Activated CD8-positive, alpha-beta memory T cell treated with anti-CD3 and anti-CD28 coated beads, Interleukin-2, amount 50 U/mL, for 4 hours (primary cell): ENCODE measurements at places on chromosomes 7 and 10.

- no peak for DNase-seq
Measured at GRCh38 chr7:74671602-74672001, 14.1 kb downstream of the GTF2I start.

GRCh38 chr7:539731-540411 is 20.2 kb upstream of the PDGFA start:
- DNase-seq: no peak

GRCh38 chr10:126101736-126102135 is 205.4 kb downstream of the FANK1 start:
- DNase-seq: no peak

GRCh38 chr7:57417736-57418135 is 32.2 kb upstream of the ZNF716 start:
- DNase-seq: no peak

DNA sequence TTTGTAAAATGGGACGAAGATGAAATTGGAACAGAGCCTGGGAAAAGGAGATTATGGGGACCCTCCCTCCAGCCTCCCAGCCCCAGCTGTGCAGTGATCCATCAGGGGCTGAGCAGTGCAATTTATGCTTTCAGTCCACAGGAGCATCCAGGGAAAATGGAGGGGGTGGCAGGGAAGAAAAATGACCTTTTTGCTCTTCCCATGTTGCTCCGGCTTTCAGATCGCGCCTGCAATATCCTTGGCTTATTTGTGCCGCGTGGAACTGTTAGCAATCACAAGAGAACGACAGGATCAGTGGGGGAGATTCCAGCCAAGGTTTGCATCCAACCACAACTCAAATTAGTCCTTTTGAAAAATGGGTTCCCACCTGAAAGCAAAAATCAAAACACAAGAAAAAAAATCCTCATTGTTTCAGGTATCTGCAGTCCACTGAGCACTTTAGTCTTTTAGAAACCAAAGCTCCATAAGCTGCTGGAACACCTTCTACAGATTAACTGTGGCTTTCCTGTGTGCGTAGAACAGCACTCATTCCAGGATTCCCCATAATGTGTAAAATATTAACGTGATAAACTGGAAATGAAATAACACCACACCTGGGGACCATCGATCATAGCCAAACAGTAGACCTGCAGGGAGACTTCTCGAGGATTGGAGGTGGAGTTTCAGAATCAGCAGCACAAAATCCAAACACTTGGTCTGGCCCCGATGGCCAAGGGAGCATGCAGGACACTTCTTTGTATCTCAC is 30.7 kb upstream of the SFMBT2 start:
- DNase-seq: no peak

GRCh38 chr7:26043801-26044200 is 108.2 kb upstream of the NFE2L3 start:
- no peak for DNase-seq

DNA sequence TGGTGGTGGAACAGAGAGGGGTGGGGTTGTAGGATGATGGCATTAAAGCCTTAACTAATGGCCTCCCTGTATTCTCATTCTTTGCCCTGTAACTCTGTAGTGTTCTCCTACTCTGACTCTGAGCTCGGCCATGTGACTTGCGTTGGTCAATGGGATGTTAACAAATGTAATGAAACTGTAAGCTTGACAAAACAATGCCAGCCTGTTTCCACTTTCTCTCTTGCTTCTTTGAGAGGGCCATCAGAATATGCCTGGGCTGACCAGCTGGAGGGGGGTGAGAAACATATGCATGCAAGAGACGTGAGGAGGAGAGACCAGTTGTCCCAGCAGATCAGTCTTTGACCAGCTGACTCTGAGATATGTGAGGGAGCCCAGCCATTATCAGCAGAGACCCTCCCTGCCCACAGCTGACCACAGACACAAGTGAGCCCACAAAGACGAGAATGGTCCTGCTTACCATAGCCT is 100.6 kb downstream of the ICA1 start:
- no peak for DNase-seq

DNA sequence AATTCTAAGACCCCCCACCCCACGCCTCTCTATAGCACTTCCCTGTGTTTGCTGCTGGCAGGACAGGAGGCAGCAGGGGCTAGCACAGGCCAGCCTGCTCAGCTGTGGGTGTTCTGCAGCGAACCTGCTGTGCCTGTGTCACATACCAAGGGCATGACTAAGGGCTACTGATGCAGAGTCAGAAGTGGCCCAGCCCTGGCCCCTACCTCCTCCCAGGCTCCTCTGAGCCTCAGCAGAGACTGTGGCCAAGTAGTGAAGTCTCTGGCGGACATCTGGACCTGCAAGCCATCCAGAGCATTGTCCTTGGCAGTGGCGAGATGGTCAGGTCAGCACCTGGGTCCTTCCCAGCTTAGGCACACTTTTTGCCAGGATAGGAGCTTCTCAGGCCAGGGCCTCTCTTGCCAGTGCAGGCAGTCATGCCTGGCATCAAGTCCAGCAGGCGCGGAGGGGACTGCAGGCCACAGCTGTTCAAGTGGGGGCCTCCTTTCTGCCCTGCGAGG is 116.3 kb upstream of the RET start:
- no peak for DNase-seq

DNA sequence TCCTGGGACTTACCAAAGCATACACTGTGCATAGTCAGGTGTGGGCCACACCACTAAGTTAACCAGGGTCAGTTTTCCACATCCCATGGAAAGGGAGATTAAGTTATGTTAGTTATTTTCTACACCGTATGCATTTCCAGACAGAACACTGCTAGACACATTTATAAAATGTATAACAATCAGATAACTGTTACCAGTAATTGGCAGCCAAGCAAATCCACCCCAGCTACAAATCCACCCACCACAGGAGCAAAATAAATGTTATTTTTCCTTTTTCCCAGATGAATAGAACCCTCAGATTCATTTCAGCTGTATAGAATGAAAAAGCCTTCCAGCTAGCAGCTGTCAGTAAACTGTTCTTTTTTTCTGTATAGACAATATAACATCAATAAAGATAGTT is 256.9 kb upstream of the FZD1 start:
- DNase-seq: no peak

DNA sequence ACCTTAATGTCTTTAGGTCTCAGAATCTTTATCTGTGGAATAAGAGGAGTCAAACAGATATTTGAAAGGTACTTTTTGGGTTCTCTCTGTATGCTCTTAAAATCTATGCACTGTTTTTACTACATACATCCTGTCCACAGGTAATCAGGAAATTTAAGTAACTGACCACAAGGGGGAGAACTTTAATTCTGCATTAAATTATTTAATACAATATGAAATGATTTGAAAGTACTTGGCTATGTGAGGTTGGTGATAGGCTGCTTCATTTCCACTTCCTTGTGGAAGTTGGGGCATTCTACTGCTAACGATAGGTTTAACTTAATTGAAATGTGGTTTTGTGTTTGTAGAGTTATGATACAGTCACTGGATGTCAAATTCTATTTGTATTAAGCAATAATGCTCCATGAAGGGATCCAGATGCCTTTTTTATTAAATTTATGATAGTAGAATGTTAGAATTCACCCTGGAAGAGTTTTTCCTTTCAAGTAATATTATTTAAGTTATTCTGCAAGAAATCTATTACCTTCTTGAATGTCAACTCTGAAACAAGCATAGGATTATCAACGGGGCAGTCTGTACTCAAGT is 6.0 kb downstream of the TEX47 start:
- no peak for DNase-seq

- DNase-seq: no peak
Measured at GRCh38 chr7:1814089-1814811, 144.2 kb downstream of the ELFN1 start.

DNA sequence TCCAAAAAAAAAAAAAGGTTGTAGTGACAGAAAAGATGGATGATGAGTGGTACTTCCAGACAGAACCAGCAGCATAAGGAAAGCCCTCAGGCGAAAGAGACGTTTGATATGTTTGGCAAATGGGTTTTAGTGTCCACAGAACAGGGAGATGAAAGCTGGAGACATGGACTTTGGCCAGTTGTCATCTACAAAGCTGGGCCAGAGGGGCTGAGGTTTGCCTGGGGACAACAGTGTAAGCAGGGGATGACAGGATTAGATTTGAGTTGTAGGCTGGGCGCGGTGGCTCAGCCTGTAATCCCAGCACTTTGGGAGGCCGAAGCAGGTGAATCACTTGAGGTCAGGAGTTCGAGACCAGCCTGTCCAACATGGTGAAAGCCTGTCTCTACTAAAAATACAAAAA is 47.8 kb upstream of the ELN start:
- DNase-seq: no peak

GRCh38 chr7:74051629-74052410 is 23.8 kb downstream of the ELN start:
- no peak for DNase-seq

- peak; percentile 47 for DNase-seq
Measured at GRCh38 chr7:101315336-101315735, 6.3 kb downstream of the IFT22 start.

GRCh38 chr7:143258831-143259230 is 4.4 kb upstream of the GSTK1 start:
- DNase-seq: no peak

DNA sequence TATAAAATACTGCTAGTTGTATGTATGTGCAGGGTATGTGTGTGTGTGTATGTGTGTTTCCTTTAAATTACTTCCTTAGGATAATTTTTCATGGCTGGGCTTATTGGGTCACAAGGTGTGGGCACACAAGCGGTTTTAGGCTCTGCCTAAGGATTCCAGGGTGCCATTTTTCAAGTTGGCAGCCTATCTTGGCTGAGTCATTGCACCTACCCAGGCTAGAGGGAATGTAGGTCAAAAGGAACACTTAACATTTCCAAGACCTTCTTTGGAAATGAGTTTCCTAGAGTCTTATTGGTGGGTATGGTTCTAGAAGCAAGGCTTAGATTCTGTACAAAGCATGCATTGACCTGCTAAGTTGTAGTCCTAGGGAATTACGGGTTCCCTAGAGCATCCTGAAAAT is 642.1 kb downstream of the LRMDA start:
- no peak for DNase-seq

- DNase-seq: peak; percentile 43
Measured at GRCh38 chr7:108455998-108456677, at the start of gene NRCAM. NRCAM (minus strand) TSS chr7:108456436; CDS start chr7:108240064, 216,372 bp downstream.

DNA sequence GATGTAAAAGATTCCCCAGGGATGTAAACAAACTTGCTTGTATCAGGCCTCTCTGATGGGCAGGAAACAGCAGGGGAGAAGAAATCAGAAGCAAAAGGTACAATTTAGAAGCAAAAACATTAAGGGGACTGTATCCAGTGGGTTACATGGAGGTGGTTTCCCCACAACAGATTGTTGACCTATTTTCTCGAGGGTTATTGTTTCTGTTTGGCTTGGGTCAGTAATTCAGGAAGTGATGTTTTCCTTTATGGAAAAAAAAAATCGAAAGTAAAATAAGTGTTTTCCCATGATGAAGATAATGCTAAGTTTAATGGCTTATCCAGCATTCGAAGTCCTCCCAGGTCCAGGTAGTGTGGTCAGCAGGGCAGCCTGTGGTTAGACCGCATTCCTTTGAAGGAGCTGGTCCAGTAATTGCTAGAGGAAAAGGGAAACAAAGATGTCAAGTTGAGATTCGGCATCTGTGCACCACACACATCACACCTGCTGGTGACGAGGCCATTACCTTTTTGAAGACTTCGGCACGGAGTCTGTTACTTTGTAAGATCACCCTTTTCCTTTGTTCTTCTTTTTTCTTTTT is 37.3 kb upstream of the ADAM12 start:
- DNase-seq: no peak

DNA sequence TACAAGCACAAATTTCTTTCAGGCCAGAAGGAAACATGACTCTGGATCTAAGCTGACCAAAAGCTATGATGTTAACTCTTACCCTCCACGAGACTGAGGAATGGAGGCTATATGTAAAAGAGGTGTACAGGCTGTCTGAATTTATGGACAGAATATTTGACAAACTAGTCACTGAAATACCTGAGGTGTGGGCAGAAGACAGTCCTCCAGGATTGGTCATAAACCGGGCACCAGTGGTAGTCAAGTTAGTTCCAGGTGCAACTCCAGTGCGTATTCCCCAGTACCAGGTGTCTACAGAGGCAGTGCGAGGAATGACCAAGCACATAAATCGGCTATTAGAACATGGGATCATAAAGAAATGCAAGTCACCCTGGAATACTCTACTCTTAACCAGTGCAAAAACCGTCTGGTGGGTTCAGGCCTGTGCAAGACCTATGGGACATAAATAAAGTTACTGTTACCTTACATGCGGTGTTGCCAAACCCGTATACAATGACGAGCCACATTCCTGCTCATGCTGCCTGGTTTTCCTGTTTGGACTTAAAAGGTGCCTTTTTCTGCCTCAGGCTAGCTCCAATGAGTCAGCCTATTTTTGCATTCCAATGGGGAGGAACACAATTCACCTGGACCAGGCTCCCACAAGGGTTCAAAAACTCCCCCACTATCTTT is 6.7 kb upstream of the CYREN start:
- DNase-seq: no peak

DNA sequence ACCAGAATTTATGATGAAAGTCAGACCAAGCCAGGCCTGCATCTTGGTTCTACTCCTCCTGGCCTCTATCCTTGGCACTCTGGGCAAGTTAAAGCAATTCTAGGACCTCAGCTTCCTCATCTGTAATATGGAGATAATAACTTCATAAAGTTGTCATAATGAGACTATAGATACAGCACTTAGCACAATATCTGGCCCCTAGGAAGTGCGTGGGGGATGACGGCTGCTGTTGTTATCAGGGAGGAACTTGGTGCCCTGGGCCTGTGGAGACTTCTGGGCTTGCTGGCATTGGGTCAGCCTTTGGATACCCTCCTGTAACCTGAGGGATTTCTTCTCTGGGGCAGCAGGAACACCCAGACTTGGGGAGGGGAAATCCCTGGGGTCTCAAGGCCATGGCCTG is 27.6 kb downstream of the PFKFB3 start:
- no peak for DNase-seq

GRCh38 chr10:22460101-22460500 is 114.8 kb downstream of the SPAG6 start:
- DNase-seq: no peak

GRCh38 chr7:99794585-99795502 is 10.9 kb upstream of the CYP3A4 start:
- no peak for DNase-seq

DNA sequence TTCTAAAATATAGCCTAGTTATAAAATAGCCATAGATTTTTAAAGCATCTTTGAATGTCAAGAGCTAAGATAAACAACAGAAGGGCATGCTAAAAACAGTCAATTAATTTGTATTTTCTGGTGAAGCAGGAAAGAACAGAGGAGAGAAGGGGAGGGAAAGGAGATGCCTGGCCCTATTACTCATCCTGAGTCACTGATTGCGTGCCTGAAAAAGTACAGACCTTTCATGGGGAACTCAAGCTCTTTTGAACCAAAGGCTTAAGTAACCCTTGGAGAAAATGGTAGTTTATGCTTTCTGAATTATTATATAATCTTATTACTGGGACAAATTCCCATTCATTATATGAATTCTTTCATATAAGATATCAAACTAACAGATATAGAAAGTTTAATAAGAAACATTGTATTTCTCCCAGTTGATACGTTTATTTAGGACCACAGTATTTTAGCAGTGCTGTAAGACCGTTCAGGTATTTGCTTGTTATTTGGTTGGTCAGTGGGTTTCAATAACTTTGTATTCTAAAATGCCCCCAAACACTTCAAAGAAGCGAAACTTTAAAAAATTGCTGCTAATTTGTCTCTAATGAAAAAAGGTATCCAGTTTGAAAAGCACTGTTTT is 151.3 kb downstream of the HGF start:
- DNase-seq: no peak

- no peak for DNase-seq
Measured at GRCh38 chr7:131341690-131342089, 14.0 kb downstream of the MKLN1 start.

- DNase-seq: no peak
Measured at GRCh38 chr7:41890631-41891274, 187.9 kb upstream of the INHBA start.
